OCI-LY7 (cell line): ENCODE measurements at places on chromosomes 3 and 15. TPM values are rescaled to one million over a fixed set of nuclear protein-coding genes. Genes with fewer than 3 reads are reported as not detected.

DNA sequence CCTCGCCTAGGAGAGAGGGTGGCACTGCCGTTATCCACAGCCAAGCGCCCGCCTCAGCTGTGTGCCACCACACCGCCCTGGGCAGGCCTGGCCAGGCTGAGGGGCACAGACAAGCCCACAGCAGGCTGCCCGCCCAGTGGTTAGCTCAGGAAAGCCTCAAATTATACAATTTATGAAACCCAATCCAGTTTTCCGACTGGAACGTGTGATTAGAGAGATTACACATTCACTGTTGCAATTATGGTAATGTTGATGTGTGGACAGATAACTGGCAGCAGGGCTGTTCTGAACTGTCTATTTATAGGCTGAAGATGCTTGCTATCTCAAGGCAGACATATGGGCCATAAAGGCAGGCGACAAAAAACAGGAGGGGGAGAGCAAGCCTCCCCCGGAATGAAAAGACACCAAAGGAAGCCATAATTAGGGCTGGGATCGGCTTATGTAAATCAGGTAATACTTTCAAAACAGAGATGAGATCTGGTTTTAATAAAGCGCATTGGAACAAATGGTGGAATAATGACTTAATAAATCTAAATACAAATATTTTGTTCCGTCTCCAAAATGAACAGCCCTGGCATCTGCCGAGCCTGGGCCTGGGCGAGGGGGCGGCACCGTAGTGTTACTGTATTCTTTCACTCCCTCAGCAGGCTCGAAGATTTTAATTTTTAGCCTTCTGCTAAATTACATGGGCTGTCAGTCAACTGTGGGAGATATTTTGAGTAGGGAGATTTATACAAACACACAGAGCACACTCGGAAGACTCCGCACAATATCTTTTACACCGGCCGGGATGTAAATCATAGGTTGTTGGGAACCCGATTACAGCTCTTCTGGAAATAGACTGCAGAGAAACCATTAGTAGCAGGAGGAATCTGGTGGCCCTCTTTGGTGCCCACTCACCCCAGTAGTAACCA, 103.1 kb upstream of the TLE3 start:
- DNase-seq: no peak

DNA sequence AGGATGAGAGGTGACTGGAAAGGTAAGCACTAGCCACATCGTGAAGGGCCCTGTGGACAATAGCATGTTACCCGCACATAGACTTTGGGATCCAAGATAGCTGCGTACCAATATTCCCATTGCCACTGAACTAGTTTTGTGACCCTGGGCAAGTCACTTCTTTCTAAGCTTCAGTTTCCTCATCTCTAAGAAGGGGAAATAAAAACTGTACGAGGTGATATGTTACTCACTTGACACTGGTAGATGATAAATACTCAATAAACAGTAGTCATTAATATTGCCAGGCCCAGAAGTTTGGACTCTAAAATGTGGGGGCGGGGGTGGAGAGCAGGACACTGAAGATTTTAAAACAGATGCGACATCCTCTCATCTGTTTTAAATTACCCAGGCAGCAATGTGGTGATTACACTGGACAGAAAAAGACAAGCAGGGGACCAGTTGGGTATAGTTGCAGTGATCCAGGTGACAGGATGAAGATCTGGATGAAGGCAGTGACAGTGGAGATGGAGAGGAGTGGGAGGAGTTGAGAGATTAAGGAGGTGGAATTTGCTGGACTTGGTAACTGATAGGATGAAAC, 2.5 kb downstream of the ATG7 start:
- DNase-seq: no peak

- DNase-seq: no peak
These were observed 2.0 kb downstream of the MYEF2 start for GRCh38 chr15:48176112-48176511.

DNA sequence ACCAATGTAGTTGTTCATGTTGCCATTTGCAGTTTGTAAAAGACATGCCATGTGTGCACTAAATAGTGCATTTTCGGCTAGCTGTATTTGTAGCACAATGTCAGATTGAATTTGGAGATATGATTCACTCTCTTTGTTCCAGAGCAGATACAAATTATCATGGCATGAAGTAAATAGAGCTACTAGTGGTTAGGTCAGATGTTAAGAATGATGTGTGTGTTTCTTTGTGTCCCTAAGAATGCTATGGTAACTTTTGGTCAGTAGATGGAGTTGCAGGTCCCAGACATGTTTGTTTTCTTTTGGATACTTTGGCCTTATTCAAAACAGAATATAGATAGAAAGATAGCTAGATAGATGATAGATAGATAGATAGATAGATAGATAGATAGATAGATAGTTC, 595.8 kb downstream of the NLGN1 start:
- no peak for DNase-seq

- DNase-seq: no peak
These were observed 16.7 kb upstream of the EIF1B start for GRCh38 chr3:40292637-40293349.

DNA sequence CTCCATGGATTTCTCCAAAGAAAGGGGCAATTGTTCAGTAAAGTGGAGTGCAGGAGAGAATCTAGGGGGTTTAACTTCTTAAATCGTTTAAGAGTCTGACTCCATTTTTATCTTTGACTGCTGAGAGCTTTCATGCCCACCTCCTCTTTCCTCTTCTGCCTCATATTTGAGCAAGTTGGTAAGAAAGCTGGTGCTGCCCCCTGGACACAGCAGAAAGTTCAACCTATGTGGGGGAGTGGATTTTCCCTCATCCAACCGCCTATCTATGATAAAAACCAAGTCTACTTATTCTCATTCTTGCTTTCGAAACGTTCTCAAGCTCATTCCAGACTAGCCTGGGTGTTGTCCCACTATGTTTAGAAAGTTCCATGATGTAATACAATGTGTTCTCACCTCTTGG, 26.0 kb downstream of the HHLA2 start:
- DNase-seq: peak; percentile 19

- DNase-seq: no peak
These were observed 707.2 kb downstream of the NTRK3 start for GRCh38 chr15:87549296-87549695.

DNA sequence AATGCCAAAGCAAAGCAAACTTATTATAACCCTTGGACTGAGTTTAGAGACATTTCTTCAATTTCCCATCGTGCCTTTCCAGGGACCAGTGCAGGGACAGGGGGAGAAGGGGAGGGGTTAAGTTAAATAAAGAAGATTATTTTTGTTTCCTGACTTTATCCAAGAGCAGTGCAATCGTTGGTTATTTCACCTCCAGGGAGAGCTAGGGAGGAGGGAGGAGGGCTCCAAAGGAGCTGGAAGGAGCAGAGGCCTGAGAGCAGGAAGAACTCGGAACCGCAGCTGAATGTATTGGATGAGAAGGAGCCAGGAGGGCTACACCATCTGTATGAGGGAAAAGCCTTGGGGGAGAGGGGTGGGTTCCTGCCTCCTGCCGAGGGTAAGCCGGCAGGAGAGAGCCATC, 20.7 kb downstream of the HAPLN3 start:
- no peak for DNase-seq

GRCh38 chr15:58459560-58459959, 27.8 kb downstream of the LIPC start:
- no peak for DNase-seq

Gene GATM
- total RNA-seq: 2.7 and 3.4 TPM in 2 replicates

Gene SUSD5
- not detected in 2 replicates for total RNA-seq

Gene SLC27A2
- not detected in 2 replicates for total RNA-seq

Gene GLDN
- not detected in 2 replicates for total RNA-seq

Gene TOPBP1
- 131 and 137 TPM in 2 replicates for total RNA-seq

Gene APBA2
- not detected in 2 replicates for total RNA-seq
